ENCODE measurements at places on chromosomes 12 and 14.

- DNase-seq, result no peak
Observed at GRCh38 chr12:116087399-116087798, 190.1 kb downstream of the MED13L start.

GRCh38 chr12:33357181-33357580 is 82.4 kb downstream of the SYT10 start:
- no peak for DNase-seq

- no peak for DNase-seq
Observed at GRCh38 chr12:89875809-89876208, 167.2 kb upstream of the ATP2B1 start.

DNA sequence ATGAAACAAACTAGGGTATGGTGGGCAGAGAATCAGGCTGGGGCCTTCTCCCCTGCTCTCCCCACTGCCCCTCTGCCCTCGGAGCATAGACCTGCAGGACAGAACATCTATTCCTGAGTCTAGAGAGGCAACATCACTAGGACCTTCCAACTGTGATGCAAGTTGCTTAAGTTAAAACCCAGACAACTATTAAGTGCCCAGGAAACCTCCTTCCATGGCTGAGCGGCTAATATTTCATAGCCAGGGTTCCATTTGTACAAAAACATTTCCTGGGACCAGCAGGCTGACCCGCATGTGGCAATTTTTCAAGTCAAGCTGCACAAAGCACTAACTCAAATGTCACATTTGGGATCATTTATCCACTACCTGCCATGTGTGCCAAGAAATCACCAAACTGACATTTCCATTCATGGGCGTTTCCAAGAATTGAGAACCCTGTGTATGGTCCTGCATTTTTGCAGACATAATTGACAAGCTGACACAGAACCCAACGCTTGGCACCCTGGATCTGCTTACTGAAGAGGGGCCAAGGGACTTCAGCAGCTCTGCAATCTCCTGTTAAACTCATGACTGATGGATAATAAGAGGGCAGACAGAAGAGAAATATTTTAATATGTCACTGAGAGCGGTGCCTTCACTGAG is 32.7 kb downstream of the NT5DC3 start:
- no peak for DNase-seq

GRCh38 chr12:57625261-57626032 is 7.6 kb downstream of the B4GALNT1 start:
- no peak for DNase-seq

DNA sequence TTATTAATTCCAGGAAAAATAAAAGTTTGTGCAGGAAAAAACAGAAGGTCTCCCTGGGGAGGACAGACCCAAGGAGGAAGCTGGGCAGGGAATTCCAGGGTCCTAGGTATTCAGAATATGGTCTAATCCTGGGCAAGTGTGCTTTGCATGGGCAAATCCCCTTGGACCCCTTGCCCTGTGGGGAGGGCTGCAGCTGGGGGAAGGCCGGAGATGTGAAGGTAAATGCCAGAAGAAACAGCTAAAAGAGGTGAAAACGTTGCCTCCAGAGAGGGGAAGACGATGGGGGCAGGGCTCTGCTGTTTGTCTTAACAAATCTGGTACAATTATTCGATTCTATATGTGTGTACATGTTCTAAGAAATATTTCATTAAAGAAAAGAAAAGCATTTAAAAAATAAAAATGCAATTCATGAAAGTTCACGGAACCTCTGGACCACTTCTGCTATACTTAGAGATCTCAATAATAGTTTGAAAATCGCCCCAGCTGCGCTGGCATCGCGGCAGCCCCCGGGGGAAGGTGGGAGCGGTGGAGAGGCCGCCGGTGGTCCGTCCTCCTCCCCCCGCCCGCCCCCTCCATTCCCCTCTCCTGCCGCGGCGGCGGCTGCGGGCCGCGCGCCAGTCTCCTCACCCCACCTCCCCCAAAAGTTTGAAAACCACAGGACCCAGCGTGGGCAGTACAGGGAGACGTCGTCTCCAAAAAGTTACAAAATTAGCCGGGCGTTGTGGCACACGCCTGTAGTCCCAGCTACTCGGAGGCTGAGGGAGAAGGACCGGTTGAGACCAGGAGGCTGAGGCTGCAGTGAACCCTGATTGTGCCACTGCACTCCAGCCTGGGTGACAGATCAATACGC is 1.5 kb upstream of the PRPF40B start:
- no peak for DNase-seq

- no peak for DNase-seq
Observed at GRCh38 chr12:124004233-124004875, 31.3 kb downstream of the ZNF664 start.

- no peak for DNase-seq
Observed at GRCh38 chr12:109202770-109203169, 86.4 kb downstream of the ACACB start.

- DNase-seq, result no peak
Observed at GRCh38 chr12:79360936-79361335, 329.8 kb downstream of the PAWR start.

GRCh38 chr14:95516554-95517181 is at the start of gene SYNE3:
Gene SYNE3 (minus strand): TSS chr14:95516650. CDS start chr14:95475821, 40,829 bp downstream.
- DNase-seq, result no peak

DNA sequence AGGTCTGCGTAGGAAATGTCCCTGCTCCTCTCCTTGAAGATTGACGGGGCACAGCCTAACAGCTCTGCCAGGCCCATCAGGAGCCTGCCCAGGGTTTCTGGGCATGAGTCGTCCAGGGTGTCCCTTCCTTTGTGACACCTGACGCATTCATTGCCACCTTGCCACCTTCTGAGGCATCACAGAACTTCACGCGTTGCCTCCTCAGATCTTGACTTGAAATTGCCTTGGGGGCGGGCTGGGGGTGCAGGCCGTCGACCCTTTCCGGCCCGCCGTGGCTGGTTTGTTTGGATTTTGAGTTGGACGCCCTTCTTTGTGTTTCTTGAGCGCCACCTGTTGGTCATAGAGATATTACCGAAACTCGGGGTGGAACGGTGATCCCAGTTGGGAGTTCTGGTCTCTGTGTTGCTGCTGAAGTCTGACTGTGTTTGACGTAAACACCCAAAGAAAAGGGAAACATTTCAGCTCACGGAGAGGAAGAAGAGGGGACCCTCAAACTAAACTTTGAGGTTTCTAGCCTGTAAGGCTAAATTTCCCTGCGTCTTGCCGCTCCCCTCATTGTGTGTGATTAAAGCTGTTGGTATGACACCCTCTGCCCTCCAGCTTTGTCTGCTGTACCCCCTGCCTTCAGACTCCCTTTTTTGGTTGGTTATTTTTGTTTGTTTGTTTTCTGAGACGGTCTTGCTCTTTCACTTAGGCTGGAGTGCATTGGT is 44.6 kb downstream of the MLXIP start:
- DNase-seq, result peak; percentile 45

DNA sequence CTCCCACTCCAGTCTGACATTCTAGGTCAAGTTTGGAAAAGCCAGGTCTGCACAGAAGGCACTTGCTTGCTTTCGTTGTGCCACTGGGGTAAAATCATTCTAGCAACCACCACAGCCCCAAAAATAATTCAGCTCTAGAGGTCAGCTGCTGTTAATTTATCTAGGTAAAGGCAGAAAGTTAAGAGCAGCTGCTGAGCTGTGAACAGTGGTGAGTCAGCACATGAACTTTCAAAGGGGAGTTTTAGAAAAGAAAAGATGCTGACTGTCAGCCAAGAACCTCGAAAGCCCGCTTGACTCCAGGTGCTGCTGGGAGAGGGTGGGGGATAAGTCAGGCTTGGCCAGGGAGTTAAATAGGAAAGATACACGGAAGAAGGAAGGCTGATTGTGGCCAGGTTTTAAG is 12.7 kb downstream of the CCDC197 start:
- no peak for DNase-seq

- no peak for DNase-seq
Observed at GRCh38 chr12:71469258-71469750, 29.7 kb downstream of the LGR5 start.

DNA sequence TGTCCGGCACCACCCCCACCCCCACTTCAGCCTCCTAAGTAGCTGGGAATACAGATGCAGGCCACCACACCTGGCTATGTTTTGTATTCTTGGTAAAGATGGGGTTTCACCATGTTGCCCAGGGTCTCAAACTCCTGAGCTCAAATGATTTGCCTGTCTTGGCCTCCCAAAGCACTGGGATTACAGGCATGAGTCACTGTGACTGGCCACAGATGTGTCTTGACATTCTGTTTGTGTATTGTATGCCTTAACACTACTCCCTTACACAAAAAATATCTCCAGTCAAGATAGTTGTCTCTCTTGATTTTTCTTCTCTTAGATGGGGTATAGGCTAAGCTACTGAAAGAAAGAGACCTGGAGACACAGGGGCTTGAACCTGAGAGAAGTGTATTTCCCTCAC is 17.6 kb downstream of the CLEC14A start:
- no peak for DNase-seq

DNA sequence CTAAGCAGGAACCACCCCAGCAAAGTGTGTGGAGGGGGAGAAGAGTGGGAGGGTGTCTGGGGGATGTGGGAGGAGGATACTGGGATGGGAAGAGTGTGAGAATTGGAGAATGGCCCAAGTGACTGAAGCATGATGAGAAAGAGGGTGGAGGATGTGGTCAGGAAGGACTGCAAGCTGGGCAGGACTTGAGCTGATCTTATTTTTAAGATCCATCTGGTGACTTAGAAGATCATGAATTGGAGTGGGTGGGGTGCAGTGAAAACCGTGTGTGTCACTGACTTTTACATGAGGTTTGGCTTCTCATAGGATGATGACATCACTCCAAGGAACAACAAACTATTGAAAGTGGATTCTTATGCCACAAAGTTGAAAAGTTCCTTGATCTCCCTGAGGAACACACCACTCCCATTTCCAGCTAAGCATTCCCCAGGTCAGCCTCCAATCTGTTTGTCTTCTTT is 287.5 kb downstream of the GALC start:
- DNase-seq, result no peak

GRCh38 chr12:22658214-22658613 is 33.2 kb downstream of the ETNK1 start:
- no peak for DNase-seq

DNA sequence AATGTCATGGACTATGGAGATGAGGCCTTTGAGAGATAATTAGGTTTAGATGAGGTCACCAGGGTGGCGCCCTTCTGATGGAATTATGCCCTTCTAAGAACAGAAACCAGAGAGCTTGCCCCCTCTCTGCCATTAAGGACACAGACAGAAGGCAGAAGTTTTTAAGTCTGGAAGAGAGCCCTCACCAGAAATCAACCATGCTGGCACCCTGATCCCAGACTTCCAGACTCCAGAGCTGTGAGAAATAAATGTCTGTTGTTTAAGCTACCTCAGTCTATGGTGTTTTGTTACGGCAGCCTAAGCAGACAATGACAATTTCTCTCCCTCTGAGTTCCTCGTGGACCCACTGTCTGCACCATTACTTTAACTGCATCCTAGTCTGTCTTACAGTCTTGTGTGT is 382.0 kb downstream of the GXYLT1 start:
- no peak for DNase-seq

GRCh38 chr14:102557434-102558226 is 34.8 kb upstream of the RCOR1 start:
- no peak for DNase-seq

DNA sequence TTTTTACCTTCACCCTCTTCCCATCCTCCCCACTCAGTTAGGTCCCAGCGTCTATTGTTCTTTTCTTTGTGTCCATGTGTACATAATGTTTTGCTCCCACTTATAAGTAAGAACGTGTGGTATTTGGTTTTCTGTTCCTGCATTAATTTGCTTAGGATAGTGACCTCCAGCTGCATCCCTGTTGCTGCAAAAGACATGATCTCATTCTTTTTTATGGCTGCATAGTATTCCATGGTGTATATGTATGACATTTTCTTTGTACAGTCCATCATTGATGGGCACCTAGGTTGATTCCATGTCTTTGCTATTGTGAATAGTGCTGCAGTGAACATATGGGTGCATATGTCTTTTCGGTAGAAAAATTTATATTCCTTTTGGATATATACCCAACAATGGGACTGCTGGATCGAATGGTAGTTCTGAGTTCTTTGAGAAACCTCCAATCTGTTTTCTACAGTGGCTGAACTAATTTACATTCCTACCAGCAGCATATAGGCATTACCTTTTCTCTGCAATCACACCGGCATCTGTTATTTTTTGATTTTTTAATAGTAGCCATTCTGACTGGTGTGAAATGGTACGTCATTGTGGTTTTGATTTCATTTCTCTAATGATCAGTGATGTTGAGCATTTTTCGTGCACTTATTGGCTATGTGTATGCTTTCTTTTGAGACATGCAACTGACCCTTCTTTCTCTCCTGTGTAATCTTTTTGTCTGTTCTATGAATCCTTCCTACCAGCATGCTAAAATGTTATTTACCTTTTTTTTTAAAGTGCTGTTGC is 279.7 kb upstream of the AMIGO2 start:
- no peak for DNase-seq

GRCh38 chr12:12181511-12181910 is 85.3 kb downstream of the LRP6 start:
- DNase-seq, result no peak

DNA sequence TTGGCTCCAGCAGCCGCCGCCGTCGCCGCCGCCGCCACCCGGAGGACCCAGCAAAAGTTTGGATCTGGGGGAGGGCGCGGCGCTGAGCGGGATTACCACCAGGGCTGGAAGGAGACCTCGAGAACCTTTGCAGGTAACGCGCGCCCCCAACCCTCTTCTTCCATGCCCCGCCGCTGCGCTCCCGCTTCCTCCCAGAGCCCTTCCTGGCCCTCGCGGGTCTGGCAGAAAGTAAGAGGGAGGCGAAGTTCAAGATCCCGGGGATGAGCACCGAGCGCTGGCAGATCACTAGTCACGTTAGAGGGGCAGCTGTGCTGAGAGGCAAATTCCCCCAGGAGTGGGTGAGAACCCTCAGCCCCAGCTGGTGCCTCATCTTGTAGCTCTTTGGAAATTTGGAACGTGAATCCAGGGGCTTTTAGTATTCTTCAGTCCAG is 3.9 kb downstream of the FLRT2 start:
- DNase-seq, result peak; percentile 52

GRCh38 chr12:121781484-121781997 is 11.9 kb downstream of the RHOF start:
- DNase-seq, result no peak

DNA sequence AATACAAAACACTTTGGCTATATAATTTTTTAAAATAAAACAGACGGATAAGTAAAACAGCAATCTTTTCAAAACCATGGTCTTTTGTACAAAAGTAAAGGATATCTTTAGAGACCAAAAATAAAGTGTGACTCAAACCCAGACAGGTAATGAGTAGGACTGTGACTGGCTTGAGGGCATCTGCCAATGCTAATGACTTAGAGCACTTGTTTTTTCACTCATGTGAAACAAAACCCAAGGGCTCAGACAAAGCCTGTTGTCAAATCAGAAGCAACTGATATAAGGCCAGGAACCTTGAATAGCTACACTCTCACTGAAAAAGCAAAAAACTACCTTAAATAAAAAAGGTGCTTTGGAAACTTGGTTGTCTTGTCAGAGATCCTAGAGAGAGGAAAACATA is 357.4 kb downstream of the TMEM117 start:
- DNase-seq, result no peak

- no peak for DNase-seq
Observed at GRCh38 chr14:73775339-73776193, 61.4 kb upstream of the PNMA1 start.

GRCh38 chr12:107317751-107318555 is 224.6 kb upstream of the CRY1 start:
- DNase-seq, result peak; percentile 91

All from breast epithelium (tissue), 4 donors.